Stimulated activated CD4-positive, alpha-beta T cell treated with anti-CD3 and anti-CD28 coated beads, Interleukin-4, amount 100 ng/mL, for 4 hours (primary cell): ENCODE measurements at places on chromosomes 13 and 19.

DNA sequence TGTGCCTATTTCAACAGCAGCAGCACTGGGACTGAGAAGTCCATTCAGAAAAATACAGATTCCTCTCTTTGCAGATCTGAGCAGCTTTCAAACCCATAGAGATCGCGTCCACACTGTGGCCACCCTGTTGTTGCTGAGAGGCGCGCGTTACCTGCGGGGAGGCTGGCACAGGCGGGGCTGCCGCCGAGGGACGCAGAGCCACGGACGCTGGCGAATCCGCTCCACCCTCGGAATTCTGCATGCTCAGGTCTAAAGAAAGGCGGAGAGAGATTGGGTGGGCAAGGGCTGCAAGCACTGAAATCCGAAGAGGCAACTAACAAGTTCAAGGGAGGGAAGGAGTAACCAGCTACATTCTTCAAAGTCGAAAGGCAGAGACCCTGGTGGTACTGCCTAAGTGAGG, 63.0 kb downstream of the RFX2 start:
- no peak for DNase-seq

GRCh38 chr13:38483623-38484022, 134.0 kb downstream of the UFM1 start:
- no peak for DNase-seq

- no peak for DNase-seq
These were observed 176.3 kb downstream of the GPC5 start for GRCh38 chr13:91574766-91575165.

DNA sequence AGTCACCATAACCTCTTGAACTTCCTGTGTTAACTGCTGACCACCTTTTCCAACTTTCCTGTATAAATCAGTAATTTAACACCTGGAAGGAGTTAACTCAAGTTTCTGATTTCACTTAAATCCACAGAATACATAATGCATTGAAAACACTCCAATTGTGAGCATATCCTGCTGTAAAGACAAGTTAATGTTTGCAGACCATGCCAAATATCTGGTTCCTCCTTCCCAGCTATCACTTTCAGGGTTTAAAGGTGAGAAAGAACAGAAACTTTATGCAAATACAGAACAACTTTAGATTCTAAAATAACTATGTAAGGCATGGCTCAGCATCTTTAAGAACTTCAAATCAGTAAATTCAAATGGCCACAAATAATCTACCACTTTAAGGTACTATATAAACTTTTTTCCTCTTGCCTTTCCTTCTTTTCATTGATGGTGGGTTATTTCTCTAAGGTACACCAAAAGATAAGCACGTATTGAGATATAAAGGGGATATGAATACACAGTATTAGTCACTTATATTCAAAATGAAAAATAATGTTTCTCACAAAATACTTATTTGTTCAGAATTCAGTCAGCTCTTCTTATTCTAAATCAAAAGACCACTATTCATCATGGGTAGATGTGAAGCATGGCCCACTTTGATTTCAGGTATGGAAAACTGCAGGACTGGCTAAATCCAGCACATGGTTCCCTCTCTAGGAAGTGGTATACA, 6.6 kb upstream of the TPTE2 start:
- no peak for DNase-seq

DNA sequence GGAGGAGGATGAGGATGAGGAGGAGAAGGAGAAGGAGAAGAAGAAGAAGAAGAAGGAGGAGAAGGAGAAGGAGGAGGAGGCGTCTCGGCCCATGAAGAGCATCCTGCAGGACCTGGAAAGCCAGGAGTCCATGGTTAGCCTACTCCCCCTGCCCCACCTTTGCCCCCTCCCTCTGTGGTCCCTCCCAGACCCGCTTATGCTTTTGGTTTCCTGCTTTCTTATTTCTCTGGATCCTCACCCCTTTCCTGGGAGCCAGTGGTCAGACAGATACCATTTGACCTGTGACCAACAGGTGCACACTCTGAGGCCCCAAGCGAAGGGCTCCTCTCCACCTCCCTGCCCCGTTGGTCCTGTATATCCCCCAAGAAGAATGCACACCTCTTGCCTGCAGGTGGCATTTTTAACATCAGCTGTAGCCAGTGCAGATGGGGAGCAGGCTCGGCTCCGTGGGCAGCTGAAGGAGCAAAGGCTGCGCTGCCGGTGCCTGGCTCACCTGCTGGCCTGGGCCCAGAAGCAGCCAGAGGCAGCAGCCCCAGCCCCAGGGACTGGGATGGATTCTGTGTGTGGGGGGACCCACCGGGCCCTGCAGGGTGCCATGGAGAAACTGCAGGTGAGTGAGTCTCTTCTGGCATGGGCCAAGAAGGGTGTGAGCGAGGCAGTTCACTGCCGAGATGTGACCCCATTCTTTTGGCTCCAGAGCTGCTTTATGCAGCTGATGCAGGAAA, 32.1 kb upstream of the ZNF492 start:
- no peak for DNase-seq

DNA sequence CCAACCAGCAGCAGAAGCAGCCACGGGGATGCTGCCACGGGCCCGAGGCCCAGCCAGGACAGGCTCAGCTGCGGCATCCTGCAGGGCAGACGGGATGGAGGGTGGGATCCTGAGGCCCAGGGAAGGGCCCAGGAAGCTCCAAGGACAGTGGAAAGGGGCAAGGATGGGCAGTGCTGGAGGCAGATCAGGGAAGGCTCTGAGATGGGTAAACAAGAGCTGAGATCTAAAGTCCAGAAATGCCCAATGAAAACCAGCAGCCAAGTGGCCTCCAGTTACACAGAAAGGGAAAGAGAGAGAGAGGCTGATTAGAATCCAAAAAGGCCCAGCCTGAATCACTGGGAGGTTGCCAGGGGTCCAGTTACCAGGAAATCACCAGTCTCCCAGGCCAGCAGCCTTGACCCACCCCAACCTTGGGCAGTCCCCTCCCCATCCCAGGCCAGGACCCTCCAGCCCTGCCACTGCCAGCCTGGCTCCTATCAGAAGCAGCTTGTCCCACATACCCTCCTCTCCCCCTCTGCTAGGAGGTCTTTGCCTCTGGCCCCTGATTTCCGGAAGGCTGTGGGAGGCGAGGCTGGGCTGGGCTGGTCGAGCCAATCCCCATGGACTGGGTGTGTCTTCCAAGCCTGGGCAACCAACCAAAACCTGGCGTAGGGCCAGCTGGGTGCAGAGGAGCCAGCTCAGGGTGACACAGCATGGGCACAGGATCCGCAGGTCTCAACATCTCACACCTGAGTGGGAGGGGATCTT, at the start of gene CYP4F11:
CYP4F11 (minus strand) TSS at position 198 of the 747 bp plus-strand sequence; CDS start at position 77, 121 bp downstream.
- DNase-seq, result no peak

GRCh38 chr13:50685491-50685890, 158.0 kb downstream of the DLEU7 start:
- no peak for DNase-seq

- DNase-seq, result no peak
These were observed 9.6 kb downstream of the MYO1F start for GRCh38 chr19:8567522-8568172.

- DNase-seq, result no peak
These were observed 5.6 kb downstream of the RPS9 start for GRCh38 chr19:54206030-54206830.

DNA sequence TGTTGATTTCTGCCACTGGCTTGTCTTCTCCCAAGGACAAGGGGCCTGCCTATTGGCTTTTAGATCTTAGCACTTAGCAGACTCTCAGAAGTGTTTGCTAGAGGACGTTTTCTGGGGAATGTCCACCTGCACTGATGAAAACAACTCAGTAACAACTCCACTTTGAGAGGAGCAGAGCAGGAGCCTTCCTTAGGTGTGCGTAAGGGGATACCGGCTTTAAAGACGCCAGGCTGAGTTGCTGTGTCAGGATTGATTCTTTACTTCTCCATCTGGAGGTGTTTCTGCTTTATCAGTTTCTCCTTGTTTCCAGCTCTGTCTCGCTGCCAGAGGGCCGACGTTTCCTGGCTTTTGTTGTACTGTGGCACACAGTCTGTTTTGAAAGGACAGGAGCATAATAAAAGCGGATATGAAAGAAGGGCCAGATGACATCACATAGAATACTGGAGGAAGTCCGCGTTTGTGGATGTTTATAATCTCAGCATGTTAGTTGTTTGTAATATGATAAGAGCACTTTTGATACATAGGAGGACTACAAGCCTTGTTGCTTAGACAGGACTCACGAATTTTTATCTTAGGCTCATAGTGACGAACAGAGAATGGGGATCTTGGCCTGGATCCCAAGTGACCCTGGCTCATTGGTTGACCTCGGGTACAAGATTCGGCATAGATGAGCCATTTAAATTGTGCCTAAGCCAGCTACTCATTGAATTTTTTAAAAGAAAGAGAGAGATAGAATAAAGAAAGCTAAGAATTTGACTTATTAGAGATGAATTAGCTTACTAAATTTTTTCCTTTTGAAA, 34.6 kb downstream of the COL4A2 start:
- no peak for DNase-seq

- DNase-seq, result no peak
These were observed 20.6 kb downstream of the ELAVL3 start for GRCh38 chr19:11460207-11460606.

DNA sequence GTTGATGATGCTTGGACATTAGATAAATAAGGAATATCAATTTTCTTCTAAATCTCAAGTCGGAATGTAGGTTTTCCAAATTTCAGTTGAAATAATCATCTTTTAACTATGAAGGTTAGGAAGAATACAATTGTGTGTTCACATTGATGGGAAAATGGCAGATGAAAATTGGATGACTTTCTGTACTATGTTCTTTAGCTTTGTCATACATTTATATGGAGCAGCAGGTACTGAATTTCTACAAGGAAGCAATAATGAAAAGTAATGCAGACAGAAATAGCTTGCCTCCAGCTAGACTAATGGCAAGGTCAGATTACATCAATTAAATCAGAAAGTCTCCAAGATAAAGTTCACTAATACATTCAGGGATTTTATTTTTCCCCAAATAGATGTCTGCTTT, 1423.7 kb upstream of the PCDH20 start:
- DNase-seq, result no peak

GRCh38 chr19:49555600-49556411, 24.6 kb downstream of the NOSIP start:
- peak; percentile 73 for DNase-seq

GRCh38 chr13:23377983-23378632, 55.4 kb downstream of the SACS start:
- DNase-seq, result peak; percentile 79

GRCh38 chr19:57583521-57584416, at the start of gene ZIK1:
TSS of gene ZIK1 (plus strand) at chr19:57584145. CDS start at chr19:57584357, 212 bp downstream.
- DNase-seq, result peak; percentile 88

DNA sequence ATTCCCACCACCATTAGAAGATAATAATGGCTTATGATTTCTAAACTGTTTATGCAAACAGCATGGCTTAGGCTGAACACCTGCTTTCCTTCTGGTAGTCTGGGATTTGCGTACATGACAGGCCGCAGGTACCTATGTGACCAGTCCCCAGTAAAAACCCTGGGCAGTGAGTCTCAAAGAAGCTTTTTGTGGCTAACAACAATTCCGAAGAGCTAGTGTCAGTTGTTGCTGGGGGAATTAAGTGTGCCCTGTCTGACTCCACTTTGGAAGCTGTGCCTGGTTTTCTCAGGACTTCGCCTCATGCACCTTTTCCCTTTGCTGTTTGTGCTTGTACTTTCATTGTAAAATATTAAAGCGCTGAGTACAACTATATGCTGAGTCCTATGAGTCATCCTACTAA, 250.2 kb upstream of the MIR17HG start:
- DNase-seq, result no peak

GRCh38 chr19:16338470-16339360, 14.1 kb downstream of the KLF2 start:
- peak; percentile 30 for DNase-seq

DNA sequence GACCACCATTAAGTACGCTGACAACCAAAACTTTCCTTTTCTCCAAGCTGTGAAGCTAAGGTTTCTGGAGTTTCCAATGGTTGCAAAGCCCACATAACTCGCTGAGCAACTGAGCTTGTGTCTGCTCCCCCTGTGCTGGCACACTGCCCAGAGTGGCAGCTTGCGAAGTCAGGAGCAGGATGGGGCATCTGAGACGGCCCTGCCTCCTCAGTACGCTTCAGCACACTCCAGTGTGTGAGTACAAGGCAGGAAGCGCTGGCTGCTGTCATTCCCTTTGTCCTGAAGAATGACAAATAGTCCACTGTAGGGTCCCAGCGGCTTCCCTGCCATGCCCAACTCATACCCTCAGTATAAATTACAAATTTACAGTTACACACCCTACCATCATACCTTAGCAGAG, 51.5 kb downstream of the SKA3 start:
- DNase-seq, result no peak
